ENCODE measurements at places on chromosomes 7 and 10.

- DNase-seq: no peak
These were observed 335.8 kb downstream of the ELMO1 start for GRCh38 chr7:37112876-37113275.

DNA sequence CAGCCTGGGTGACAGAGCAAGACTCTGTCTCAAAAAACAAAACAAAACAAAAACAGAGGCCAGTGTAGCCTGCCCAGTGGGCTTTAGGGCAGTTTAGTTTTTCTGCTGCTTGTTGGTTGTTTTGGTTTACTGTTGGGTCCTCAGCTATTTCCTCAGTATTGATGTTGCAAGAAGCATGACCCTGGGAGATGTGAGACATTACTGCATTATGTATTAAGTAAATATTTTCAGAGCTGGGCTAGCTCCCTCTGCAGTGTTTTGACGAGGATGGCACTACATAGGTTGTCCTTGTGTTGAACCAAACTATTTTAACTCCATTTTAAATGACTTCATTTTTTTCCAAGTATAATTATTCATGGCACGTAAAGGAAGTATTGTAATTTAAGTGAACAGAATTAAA lies 4.8 kb downstream of the AKAP9 start:
- DNase-seq: no peak

DNA sequence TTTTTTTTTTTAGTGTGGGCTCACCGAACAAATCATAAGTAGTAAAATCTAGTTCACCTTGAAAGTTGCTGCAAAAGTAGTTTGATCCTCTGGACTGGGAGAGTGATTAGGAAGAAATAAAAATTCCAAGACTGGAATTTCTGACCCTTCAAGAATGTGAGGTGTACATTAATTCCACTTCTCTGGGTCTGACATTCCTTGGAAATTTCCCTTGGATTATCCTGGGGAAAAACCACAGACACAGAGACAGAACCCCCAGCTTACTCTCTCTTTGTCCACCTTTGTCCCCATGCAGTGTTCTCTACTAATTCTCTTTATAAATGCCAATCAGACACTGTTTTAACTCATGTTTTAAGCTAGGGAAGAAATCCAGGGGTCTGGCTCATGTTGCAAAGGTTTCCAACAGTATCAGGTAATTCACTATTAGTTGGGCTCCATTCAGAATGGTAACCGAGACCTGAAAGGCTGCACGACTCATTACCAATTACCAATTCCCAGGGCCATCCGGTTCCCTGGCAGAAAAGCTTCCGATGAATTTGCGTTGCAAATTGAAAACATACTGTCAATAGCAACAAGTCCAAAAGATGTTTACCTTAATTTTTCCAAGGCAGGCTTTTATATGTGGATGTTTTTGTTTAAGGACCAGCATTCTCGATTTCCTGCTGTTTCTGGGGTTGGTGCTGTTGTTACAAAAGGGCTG lies 86.3 kb downstream of the BAMBI start:
- no peak for DNase-seq

DNA sequence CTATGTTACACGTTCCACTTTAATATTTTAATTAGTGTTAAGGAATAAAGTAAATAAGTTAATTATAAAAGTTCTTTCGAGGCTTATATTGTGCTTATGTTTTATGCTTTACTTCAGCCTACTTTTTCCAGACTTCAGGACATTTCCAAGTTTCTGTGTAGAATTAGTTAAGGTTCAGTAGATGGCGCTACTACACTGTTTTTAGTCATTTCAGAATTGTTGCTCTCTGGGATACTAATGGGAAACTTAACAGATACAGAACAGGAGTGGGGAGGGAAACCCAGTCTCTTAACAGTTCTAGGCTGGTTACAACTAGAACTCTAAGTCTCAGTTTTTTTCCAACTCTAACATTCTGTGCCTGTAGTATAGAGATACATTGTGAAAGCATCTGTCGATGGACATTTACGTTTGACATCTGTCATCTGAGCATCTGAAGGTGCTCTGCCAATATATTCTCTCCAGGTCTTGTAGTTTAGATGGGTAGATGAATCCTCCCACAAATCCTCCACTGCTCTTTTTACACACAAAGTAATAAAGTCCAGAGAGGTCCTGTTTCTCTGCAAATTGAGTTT lies 56.8 kb upstream of the FAM171A1 start:
- no peak for DNase-seq

- no peak for DNase-seq
These were observed 409.0 kb upstream of the NRP1 start for GRCh38 chr10:33743429-33743857.
